ENCODE measurements at places on chromosomes 2 and 18.

DNA sequence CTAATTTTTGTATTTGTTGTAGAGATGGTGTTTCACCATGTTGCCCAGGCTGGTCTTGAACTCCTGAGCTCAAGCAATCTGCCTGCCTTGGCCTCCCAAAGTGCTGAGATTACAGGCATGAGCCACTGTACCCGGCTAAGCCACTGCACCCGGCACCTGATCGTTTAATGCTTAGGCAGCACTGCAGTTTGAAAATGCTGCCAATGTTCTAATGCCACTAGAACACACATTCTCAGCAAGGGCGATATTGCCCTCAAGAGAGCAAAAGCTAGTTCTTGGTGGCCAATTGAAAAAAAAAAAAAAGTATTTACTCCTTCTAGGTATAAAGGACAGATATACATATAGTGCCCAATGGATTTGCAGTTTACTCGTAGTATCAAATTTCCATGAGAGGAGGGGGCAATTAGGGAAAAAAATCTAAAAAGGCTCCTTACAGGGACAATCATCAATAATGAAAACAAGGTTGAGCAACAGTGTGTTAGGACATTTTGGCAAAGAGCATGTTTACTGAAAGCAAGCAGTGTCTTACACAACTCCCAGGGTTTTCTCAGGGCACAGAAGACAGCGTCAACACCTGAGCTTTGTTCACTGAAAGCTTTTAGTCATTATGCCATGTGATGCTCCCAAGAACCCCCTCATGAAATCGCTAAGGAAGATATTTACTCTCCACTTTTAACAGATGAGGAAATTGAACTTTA, 199.9 kb upstream of the PKDCC start:
- no peak for DNase-seq

GRCh38 chr2:129240061-129240460, 739.4 kb upstream of the RAB6C start:
- no peak for DNase-seq

DNA sequence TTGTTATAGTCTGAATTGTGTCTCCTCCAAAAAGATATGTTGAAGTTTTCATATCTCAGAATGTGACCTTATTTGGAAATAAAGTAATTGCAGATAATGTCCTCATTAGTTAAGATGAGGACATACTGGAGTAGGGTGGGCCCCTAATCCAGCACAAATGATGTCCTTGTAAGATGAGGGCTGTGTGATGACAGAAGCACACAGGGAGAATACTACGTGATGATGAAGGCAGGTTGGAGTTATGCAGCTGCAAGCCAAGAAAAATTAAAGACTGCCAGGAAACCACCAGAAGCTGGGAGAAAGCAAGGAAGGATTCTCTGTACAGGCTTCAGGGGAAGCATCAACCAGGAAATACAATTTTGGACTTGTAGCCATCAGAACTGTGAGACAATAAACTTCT, 58.3 kb upstream of the PNPT1 start:
- no peak for DNase-seq

DNA sequence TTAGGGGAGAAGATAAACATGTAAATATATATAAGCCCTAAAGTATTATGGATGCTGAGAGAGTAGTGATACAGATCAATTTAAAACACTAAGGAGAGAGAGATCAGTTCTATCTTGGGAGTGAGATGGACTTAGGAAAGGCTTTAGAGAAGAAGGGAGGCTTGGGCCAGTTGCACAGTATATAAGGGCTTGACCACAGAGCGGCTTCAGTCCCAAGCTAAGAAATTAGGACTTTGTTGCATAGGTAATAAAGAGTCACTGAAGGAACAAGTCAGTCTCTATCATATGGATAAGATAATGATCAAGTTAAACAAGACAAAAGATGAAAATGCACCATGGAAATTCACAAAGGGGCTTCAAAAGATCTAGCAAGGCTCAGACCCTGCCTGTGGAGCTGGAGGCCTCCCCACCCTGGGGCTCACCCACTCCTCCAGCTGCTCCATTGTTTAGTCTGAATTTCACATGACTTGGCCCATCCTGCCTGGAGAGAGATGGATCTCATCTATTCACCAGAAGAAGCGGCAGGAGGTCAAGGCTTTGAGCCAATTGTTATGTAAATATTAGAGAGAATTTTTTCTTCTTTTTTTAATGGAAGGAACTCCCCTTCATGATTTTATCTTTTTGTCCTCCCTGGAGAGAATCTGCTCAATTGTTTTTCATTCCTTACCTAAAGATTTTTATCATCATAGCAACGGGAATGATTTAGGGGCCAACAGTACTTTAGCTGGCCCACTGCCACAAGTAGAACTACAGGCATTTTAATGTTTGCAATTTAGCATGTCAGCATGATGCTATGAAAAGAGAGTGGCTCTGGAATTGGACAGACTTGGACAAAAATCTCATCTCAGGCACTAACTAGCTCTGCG, 44.0 kb downstream of the GYPC start:
- DNase-seq, result no peak

- DNase-seq, result no peak
Measured at GRCh38 chr2:112520234-112520783, 22.0 kb upstream of the POLR1B start.

GRCh38 chr2:168802859-168803725, 655 bp downstream of the NOSTRIN start:
- no peak for DNase-seq
